ENCODE measurements at places on chromosomes 2 and 18.

DNA sequence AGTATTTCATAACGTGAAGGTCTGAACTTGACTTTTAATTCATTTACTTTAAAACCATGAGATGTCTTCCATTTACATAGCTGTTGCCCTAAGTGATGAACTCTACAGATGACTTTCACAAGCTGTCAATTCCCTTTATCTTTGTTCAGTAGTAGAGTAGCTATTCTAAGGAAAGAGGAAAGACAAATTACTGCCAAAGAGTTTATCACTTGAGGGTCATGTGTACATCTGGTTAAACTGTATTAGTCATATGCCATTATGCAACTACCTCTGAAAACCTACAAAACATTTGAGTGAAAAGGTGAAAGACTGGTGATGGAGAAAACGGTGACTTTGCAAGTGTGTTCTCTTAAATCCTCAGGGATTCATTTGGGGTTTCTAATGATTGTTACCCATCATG, 763.9 kb downstream of the TMEM182 start:
- ATAC-seq, result no peak

DNA sequence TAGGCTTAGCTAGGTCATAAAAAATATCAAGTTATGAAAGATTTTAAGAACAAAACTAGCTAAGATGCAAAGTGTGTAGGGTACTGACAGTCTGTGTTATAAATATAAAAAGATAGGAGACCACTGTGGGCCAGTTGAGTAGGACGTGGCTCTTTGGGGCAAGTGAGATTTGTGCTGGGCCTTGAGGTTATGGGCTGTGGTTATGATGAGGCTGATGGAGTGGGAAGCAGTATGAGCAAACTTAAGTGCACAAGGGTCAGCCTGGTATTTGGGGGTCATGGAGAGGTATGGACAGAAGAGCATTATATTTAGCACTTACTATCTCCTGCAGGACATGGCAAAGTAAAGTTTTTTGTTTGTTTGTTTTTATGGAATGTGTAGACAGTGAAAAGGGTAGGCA, 70.1 kb downstream of the SETBP1 start:
- peak; percentile 57 for ATAC-seq

- ATAC-seq, result no peak
Measured at GRCh38 chr2:192029089-192029488, 165.6 kb downstream of the TMEFF2 start.

DNA sequence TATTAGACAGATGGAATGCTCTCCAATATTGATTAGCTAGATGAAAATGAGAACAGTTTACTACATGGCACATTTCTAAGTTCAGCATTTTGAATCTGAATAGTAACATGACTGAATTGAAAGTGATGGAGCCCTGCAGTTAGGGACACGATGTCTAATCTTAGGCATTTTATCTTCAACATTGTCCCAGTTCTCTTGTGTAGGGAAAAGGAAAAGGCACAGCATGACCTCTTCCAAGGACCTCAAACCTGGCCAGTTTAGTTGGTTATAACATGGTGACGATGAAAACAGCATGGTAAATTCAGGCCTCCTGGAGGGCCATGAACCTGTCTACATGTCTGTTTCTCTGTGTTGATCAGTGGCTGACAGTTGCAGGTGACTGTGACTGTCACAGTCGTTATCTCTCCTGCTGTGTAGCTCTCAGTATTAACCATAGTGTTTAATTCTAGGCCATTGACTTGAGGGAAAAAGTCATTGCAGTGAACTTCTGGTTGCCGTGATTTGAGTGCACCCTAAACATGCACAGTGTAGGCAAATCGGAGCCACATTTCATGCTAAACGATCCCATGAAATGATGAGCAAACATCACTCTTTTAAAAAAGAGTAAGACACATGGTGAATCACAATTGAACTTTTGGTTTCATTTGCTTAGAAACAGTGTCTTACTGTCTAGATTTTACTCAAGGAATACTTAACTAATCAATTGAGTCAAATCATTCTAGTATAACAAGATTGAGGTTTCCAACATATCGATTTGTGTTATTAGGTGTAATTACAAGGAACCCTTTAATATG, 129.7 kb downstream of the PHLPP1 start:
- ATAC-seq, result peak; percentile 48

DNA sequence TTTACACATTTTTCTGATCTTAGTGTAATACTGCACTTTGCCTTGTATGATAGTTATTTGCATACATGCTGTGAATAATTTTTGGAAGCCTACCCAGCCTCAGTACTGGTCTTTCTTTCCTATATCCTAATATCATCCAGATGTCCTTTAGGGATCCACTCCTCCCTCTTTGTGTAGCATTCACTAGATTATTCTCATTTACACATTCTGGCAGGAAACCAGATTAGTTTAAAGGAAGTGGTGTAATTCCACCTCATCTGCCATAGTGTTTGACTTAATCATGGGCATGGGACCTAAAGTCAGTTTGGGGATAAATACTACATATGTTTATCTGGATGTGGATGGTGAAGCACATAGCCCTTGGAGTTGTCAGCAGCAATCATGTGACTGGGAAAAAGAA, 444.9 kb upstream of the MAP2 start:
- ATAC-seq, result no peak

- ATAC-seq, result no peak
Measured at GRCh38 chr2:172977270-172978062, 98.2 kb upstream of the MAP3K20 start.

GRCh38 chr18:23301972-23302371, 151.1 kb upstream of the RIOK3 start:
- ATAC-seq, result no peak

GRCh38 chr2:190587106-190587505, 52.6 kb upstream of the NEMP2 start:
- no peak for ATAC-seq

DNA sequence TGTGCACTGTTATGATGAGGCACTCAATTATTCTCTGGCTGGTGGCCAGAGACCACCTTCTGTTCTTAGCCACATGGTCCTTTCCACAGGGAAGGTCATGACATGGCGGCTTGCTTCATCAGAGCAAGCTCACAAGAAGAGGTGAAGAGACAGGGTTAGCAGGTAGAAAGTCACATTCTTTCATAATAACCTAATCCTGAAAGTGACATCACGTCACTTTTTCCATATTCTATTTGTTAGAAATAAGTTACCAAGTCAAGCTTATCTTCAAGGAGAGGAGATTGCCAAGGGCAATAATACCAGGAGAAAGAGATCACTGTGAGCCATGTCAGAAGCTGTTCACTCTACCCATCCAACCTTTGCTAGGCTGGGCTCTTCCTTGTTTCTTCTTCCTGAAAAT, 139.4 kb downstream of the OSR1 start:
- ATAC-seq, result no peak

DNA sequence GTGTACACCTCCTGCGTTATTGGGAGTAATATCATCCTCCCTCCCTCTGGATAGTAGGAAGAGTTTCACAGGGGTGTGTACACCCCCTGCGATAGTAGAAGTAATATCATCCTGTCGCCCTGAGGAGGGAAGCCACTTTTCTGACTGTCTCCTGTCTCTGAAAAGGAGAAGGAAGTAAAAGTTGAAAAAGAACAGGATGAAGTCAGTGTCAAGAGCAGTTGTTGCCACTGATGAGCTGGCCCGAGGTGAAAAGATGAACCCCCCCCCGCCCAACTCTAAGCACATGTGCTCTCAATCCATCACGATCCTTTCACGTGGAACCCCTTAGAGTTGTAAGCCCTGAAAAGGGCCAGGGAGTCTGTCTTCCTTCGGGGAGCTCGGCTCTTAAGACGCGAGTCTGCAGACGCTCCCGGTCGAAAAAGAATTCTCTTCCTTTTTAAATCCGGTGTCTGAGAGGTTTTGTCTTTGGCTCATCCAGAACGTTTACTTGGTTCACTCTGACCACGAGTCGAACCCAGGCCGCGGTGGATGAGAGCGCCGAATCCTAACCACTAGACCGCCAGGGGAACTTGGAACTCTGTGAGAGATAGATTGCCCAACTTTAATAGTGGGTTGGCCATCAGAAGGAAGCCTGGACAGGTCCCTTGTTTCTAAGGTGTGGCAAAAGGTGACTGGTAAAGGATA, 22.4 kb upstream of the NAGK start:
- ATAC-seq, result no peak

DNA sequence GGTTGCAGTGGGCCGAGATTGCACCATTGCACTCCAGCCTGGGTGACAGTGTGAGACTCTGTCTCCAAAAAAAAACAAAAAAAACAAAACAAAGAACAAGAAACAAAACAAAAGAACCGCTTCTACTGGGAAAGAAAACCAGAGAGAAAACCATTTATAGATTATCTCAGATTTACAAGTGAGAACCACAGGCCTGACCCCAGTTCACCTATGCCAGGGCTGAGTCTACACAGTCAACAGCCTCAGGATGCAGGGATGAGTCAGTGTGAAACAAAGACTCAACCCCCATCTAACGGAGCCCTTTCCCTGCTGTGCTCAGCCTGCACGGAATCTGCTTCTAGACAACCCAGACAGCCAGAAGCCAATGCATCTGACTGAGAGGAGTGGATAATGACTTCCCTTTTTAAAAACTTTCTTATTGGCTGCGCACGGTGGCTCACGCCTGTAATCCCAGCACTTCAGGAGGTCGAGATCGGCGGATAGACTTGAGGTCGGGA, 25.5 kb upstream of the YWHAQ start:
- peak; percentile 94 for ATAC-seq

DNA sequence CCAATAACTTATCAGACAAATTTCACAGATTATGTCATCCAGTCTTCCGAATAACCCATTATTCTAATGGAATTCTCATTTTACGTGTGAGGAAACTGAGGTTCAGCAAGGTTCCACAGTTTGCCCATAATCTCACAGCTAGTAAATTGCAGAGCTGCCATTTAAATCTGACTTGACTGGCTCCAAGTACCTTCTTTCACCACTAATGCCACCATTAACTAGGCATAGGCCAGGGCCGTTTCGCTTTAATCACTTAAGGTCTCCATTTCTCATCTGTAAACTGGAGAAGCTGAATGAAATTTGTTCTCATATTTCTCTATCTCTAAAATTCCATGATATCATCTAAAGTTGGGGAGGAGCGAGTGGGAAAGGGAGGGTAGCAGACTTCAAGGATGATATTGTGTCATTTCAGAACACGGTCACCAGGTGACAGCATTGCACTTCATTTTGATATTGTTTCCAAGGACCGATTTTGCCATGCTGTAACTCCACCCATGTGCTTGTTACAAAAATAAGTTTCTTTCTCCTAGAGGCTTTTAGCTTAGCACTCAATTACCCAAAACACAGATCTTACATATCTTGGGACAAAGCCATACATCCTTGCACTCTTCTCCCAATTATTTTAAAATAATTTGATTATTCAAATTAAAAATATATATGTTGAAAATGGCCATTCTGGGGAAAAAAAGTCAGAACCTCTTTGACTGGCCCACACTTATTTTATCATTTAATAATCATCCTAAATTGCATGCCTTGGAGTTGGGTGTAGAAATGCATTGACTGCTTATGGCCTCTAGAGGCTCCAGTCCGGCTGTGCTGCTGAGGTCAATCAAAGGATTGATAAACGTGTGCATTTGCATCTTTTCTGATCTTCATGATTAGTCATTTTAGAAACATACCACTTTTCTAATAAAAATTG, 123.8 kb downstream of the AKAIN1 start:
- peak; percentile 63 for ATAC-seq

GRCh38 chr2:143160732-143161707, 31.8 kb downstream of the ARHGAP15 start:
- ATAC-seq, result no peak

GRCh38 chr2:24046599-24046929, 627 bp downstream of the WDCP start:
- ATAC-seq, result no peak

DNA sequence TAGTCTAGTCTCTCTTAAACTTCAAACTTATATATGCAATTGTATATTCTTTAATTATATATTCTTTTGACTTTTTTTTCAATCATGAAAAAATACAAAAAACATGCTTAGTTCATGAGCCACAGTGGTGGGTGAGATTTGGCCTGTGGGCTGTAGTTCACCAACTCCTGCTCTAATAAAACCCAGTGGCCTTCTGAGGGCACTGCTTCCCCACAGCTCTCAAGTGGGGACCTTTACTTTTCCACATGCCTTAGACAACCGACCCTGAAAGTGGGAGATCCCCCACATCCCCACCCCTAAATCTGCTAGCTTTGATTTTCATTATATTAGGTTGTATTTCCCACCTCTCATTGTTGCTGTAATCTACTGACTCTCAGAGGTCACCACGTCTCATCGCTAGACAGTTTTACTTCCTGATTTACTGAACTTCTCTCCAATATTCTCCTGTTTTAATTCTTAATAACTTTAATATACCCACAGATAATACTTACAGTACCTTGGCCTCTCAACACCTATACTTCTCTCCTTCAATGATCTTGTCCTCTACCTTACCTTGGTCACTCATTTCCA, 57.3 kb downstream of the ROCK1 start:
- ATAC-seq, result no peak

- ATAC-seq, result no peak
Measured at GRCh38 chr2:161976295-161976694, 97.7 kb downstream of the DPP4 start.
